ENCODE measurements at places on chromosomes 4 and X. TPM values are rescaled to one million over a fixed set of nuclear protein-coding genes. Genes with fewer than 3 reads are reported as not detected.

DNA sequence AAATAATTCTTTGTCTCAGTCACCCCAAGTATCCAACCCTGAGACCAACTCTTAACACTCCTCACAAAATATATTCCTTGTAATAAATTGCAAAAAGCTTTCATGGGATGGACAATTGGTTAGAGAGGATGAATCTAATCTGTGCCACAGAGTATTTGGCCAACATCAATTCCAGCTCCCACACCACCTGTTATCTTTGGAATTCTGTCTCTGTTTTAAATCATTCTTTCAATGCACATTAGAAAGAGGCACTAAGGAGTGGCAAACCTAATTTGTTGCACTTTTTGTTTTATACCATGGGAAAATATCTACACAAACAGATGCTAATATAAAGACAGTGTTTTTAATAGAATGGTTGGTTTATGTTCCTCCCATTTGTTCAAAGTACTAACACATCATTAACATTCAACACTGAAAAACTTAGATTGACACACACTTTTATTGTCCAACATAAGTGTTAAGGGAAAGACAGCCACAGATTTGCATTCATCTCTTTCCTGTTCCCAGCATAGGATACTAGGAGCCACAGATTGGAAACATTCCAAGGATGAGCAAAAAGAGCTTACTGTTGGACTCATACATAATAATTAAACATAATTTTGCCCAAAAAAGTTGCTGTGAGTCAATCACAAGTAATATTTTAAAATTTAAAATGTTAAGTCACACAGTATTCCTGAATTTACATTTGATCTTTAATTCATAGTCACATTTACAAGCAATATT is 116.4 kb downstream of the PPA2 start:
- no peak for DNase-seq

The POLA1 gene
- 24.2 TPM for total RNA-seq

- DNase-seq = peak; percentile 7
These were observed 210.3 kb upstream of the EPHA5 start for GRCh38 chr4:65880594-65880993.

The ABLIM2 gene
- 0.29 TPM for total RNA-seq

DNA sequence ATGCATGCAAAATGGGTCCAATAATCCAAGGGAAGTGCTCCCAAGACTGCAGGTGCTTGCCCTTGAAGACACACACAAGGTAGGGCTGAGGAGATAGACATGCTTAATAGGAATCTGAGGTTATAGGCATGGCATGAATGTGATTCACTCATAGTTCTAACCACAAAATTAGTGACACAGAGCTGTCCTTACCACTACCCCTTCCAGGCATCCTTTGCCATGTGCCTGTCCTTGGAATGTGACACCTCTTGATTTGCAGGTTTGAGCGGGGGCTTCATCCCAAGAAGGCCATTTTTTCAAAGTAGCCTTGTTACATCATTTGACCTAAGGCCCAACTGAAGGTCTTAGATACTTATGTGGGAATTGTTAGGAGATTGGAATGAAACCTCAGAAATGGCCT is 112.5 kb downstream of the CCNG2 start:
- DNase-seq = no peak

- DNase-seq = no peak
These were observed 144.4 kb downstream of the TMA16 start for GRCh38 chr4:163638909-163639308.

DNA sequence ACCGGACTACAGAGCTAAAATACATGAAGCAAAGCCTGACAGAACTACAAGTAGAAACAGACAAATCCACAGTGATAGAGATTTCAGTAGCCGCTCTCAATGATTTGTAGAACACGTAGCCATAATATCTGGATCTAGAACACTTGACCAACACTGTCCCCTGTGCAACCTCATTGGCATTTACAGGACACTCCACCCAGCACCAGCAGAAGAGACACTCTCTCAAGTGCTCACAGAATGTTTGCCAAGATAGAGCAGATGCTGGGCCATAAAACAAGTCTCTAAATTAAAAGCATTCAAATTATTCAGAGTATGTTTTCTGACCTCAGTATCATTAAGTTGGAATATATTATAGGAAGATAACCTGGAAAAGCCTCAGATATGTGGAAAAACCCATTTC is 21.7 kb downstream of the HTT start:
- no peak for DNase-seq

- no peak for DNase-seq
These were observed 1642.3 kb downstream of the C4orf33 start for GRCh38 chr4:130738233-130738632.

- no peak for DNase-seq
These were observed 1030.1 kb downstream of the FSTL5 start for GRCh38 chr4:161133586-161134276.
